Chondrocyte (in vitro differentiated cells): ENCODE measurements at places on chromosomes 1 and 21. TPM values are rescaled to one million over a fixed set of nuclear protein-coding genes. Genes with fewer than 3 reads are reported as not detected.

DNA sequence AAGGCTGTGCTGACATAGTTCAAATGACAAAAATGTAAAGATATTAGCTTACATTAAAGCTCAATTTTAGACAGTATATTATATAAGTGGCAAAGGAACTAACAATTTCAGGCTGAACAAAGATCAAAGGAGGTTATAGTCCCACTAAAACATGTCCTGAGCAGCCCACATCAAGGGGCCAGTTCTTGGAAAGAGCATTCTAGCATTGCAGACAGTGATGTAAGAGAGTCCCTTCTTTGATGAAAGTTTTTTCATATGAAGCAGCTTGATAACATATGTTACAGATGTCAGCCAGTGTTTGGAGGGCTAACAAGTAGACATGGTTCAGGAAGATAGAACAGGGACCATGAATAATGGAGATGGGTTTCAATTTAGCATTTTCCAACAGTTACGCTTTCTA, 301.7 kb downstream of the NTNG1 start:
- DNase-seq: no peak
- H3K36me3 ChIP-seq: no peaks in the 10 kb centered on the region
- peaks cover 2% of the 10 kb centered on the region for H3K27me3 ChIP-seq

DNA sequence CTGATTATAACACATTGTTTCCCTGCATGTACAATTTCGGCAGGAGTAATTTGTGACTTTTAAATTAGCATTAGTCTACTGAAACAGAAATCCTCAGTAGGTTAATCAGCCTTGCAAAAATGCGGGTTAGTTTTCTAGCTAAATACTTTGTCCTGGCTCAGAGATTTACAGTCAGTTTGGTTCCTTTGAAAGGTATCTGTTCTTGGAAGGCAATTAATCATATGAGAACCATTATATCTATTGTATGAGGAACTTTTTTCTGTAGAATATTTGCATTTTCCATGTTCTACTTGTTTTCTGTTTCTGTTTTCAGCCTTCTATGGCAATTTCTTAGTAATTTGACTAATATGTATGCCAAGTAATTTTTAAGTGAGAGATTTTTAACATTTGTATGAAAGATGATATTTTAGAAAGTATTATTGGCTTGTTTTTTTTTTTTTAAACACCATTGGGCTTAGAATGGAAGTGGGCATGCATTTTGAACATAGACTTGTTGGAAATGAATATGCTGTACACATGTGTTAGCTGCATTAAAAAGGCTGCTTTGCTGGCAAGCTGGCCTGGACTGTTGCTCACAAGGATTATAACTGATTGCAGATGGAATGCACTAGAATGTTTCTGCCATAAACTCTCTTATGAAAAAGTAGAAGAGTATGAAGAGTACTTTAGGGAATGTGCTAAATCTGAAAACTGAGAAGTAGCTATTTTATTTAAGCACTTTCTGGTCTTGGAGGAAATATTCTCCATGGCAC, 26.2 kb downstream of the KIF1B start:
- H3K4me3 ChIP-seq: no peak overlapping the region
- peaks cover 24% of the 10 kb centered on the region for H3K4me1 ChIP-seq
- no peak for DNase-seq
- no peaks in the 10 kb centered on the region for H3K27me3 ChIP-seq
- peak overlapping the region; percentile 57 for H3K27ac ChIP-seq

DNA sequence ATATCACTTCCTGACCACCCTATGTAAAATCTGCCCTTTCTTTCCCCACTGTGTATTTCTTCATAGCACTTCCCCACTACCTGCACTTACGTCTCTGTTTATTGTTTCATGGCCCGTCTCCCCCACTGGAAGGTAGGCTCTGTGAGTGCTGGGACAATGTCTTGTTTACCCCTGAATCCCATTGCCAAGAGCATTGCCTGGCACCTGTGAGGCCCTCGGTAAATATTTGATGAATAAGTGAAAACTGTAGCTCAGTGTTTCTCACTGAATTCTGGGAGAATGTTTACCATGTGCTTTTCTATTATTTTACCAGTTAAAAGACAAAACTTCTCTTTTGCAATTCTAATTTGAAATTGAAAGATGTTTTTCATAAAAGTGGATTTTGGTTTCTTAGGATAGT, 11.8 kb downstream of the NFASC start:
- H3K4me1 ChIP-seq: peaks cover 4% of the 10 kb centered on the region
- no peak overlapping the region for H3K4me3 ChIP-seq
- DNase-seq: no peak

- no peak for DNase-seq
- no peak overlapping the region for H3K27ac ChIP-seq
- H3K27me3 ChIP-seq: no peaks in the 10 kb centered on the region
- peaks cover 3% of the 10 kb centered on the region for H3K36me3 ChIP-seq
Observed at GRCh38 chr1:89704014-89704413, 71.1 kb downstream of the LRRC8C start.

DNA sequence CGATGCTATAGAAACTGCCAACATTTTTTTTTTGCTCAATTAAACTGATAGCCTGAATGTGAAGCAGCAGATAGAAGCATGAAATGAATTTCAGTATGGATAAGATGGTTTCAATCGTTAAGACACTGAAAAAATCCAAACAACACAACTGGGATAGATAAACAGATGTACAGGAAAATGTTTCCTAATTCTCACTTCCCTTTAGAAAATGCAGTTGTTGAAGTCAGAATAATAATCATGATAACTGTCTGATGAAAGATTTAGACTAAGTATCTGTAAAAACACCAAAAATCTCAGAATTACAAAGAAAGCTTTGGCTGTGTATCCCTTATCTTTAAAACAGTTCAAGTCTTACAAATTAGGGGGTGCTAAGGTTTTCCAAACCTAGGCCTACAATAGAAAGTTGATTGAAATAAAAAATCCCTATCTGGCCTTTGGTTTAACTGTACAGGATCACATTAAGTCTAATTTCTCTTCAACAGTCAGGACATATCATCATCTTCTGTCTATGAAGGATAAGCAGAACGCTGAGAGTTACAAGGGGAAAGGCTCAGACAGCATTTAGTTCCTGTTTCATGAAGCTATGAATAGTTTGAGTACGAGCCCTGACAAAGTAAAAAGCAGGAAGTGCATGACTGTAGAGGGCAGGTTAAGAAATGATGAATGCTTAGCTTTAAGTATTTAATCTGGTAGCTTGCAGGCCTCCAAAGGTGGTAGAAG, 203.2 kb downstream of the APP start:
- H3K4me3 ChIP-seq: no peak overlapping the region
- no peak for DNase-seq
- peaks cover 27% of the 10 kb centered on the region for H3K36me3 ChIP-seq
- no peaks in the 10 kb centered on the region for H3K27me3 ChIP-seq
- no peak overlapping the region for H3K27ac ChIP-seq
- peaks cover 17% of the 10 kb centered on the region for H3K4me1 ChIP-seq

- no peak for DNase-seq
- H3K4me3 ChIP-seq: no peak overlapping the region
- H3K27ac ChIP-seq: no peak overlapping the region
- no peaks in the 10 kb centered on the region for H3K4me1 ChIP-seq
- H3K27me3 ChIP-seq: no peaks in the 10 kb centered on the region
Observed at GRCh38 chr1:186754542-186755145, 74.1 kb upstream of the PLA2G4A start.

ZBTB8A gene
- total RNA-seq: 11.8 to 13.2 TPM (median 12.7 TPM) in 3 replicates
